ENCODE measurements at places on chromosomes 1 and 21.

DNA sequence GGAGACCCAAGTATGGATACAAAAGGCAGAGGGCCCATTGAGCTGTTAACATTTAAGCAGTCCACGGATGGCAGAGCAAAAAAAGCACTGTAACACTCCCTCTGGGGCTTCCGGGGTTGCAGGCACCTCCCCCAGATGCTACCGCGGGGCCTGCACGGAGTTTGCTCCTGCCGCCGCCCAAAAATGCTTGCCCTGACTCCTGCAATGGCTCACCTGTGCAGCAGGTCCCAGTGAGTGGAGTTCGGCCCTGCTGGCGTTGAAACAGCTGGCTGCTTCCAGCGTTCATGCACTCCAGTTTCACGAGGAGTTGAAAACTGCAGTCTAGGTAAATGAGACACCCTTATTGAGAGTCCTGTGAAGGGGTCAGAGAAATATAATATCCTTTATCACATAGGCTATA lies 832.8 kb downstream of the NCAM2 start:
- no peak for DNase-seq

- DNase-seq = no peak
Observed at GRCh38 chr21:36065497-36066036, 4.3 kb upstream of the CBR1 start.

DNA sequence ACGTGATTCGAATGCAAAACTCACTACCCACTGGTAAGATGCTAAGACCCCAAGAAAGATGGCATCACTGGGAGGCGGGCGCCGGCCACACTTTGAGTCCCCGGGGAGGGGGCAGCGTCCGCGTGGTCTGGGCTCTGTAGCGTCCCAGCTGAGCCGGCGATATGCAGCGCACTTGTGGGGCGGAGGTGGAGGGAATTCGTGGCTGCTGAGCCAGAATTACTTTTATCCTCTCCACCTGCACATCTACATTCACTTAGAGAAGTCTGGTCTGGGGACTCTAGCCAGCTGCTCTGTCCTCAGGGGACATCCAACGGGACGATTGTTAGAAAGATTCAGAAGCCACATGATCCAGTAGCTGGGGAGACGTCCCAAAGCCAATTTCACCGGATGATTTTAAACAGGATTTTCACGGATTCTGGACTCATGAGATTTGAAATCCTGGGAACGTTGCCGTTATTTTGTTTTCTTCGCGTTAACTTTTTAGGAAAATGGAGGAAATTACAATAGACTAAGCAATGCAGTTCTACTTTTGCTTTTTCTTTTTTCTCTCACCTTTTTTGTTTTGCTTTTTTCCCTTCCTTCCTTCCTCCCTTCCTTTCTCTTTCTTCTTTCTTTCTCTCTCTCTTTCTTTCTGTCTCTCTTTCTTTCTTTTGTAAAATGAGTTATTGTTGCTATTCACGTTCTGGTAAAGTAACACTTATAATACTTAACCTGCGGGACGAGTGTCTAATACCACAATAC lies 1.3 kb downstream of the JAM2 start:
- no peak for DNase-seq

- no peak for DNase-seq
Observed at GRCh38 chr1:13781228-13781627, 81.2 kb downstream of the PRDM2 start.

GRCh38 chr1:226491093-226491850 lies 57.3 kb upstream of the STUM start:
- DNase-seq = no peak

DNA sequence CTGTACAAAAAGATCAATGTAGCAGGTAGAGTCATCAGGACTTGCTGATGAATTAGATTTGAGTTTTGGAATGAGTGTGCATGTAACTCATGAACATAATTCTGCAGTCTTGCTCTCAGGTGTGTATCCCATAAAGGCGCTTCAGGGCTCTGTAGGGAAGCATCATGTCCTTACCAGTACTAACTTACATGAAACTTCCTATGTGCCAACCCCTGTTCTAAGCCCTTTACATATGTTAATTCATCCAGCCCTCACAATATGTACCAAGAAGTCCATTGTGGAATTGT lies 2.1 kb upstream of the FCRLB start:
- no peak for DNase-seq

DNA sequence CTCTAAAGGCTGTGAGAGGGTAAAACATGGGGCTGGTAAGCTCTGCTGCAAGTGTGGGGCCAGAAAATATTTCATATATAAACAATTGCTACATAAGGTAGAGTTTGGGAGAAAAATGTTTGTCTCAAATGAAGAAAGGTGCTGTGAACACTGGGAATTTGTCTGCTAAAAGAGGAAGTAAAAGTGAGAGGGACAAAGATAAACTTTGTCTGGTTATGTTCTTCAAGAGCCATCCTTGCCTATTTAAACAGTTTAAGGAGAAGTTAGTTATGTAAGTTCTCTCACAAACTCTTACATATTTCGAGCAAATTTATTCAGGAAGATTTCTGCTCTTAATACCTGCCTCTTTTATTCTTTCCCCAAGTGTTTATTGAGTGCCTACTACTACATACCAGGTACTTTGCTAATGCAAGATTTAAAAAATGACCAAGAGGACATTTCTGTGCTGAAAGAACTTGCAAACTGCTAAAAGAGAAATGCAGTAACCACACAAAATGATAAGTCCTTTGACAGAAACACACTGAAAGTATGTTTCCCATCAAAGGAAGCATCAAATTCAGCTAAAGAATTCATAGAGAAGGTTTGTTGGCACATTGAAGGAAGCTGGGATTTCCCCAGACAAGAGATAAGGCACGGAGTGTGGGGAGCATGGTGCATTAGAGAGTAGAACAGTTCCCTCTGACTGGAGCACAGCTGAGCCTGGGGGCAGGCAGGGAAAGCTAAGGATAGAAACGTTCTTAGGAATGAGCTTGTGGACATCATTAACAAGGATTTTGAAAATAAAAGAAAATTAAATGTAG lies 549.1 kb downstream of the PTBP2 start:
- no peak for DNase-seq

DNA sequence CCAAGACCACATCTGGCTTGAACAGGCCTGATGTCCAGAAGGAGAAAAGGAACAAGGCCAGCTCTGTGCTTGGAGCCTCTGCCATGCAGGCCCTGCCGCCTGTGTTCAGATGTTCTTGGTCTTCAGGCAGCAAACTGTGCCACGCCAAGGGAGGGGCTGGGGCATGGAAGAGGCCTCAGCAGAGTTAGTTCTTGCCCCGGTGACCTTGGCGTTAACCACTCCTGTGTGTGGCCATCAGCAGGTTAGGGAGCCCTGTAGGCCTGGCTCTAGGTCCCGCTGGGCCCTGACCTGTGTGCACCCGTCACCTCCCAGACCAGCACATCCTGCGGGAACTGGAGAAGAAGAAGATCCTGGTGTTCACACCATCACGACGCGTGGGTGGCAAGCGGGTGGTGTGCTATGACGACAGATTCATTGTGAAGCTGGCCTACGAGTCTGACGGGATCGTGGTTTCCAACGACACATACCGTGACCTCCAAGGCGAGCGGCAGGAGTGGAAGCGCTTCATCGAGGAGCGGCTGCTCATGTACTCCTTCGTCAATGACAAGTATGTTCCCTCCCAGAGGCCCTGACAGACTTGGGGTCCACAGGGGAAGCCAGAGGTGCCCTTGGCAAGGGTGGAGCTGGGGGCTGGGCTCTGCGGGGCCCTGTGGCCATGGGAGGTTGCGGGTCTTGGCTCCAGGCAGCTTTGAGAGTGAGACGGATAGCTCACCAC lies 7.1 kb downstream of the ZC3H12A start:
- no peak for DNase-seq

DNA sequence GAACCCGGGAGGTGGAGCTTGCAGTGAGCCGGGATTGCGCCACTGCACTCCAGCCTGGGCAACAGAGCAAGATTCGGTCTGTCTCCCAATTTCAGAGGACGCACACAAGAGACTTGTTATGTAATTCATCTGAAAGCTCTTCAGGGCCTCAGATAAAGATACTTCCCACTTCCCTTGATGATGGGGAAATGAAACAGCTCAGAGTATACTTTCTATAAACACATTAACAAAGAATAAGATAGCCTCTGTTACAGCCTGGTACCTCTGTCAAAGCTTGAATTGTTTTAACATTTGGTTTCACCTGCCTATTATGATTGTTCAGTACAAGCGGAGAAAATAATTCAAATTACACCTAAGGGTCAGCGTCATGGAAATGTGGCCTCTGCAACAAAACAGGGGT lies 622.9 kb upstream of the ADGRL4 start:
- no peak for DNase-seq

DNA sequence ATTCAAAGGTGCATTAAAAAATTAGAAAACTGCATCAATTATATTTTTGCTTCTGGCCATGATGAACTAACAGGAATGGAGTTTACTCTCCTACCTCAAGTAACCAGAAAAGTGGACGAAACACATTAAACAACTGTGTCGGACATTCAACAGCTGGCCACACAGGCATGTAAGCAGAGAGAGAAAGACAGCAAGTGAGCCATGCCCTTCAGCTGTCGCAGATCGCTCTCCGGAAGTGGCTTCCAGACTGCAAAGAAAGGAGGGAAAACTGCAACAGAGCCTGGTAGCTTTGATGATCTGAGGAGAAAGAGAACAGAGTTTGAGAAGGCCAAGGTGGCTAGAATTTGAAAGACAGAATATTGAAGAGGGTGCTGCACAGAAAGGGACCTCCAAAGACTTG lies 557.2 kb downstream of the MATN1 start:
- DNase-seq = peak; percentile 48

DNA sequence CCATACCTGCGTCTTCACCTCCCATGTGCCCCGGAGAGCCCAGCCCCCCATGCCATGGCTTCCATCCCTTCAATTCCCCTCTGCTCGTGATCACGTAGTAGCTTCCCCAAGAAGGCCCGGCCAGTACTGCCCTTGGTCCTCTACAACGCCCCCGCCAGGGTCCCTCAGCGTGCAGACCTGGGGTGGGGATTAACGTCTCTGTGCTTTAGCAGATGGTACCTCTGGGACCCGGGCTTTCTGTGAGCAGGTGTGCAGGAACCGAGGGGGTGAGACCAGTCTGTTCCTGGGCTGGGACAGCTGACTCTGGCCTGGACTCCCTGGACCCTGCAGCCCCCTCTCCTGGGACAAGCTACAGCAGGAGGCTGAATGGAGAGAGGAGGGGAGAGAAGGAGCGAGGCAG lies 1.2 kb downstream of the PLCH2 start:
- DNase-seq = no peak

DNA sequence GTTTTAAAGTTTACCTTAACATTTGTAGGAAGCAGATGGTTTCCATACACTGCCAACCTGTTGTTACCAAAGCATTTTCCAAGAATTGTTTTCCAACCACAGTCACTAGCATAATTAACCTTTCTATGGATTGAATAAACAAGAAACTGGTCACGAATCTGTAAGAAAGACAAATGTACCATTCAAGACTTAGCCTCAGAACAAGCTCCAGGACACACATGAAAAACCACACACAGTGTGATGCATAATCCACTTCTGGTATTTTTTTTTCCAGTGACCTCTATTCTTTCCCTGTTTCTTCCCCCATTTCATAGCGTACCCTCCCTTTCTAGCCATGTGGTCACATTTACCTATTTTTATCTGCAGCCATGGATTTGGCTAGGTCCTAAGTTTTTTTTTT lies 29.6 kb upstream of the C1orf87 start:
- DNase-seq = no peak

DNA sequence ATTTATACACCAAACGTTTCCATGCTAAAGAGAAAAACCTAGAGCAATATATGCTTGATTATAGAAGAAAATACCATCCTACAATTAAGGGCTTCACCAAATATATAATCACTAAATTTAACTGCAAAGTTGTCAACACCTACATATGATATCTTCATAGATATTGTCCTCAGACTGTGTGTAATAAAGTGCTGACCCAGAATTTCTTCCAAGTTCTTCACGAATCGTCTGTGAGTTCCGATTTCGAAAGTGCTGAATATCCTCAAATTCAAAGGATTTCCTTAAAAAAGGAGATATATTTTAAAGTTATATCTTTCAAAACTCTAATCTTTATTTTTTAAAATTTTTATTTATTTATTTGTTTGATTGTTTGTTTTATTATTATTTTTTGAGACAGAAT lies 41.9 kb upstream of the BCAS2 start:
- no peak for DNase-seq

GRCh38 chr1:65457868-65458267 lies 37.4 kb downstream of the LEPR start:
- no peak for DNase-seq

- no peak for DNase-seq
Observed at GRCh38 chr1:117335376-117336086, 31.7 kb upstream of the MAN1A2 start.

DNA sequence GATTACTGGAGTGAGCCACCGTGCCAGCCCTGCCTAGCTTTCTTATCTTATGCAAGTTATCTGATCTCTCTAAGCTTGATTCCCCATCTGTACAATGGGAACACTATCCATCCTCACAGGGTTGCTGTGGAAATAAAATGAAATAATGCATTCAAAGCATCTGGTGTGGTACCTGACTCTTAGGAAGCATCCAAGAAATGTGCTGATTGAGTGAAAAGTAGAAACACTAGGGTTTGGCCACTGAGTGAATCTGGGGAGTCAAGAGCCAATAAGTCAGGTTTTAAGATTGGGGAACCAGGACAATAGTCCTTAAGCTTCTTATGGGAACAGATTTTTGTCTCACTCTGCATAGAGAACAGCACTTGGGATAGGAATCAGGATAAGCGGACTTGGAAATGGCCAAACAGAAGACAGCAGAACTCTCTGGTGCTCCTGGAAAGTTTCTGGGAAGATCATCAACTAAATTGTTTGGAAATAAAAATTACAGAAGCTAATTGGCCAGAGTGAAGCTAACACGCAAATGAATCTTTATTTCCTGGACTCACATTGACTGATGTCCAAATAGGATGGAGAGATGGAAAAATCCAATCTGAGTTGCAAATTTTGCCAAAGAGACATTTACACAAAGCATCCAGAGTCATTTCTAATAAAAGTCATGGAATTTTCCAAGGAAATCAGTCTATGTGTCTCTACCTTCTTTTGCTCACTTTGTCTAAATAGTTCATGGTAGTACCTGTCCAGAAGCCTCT lies 3.3 kb downstream of the PAFAH2 start:
- DNase-seq = no peak

GRCh38 chr21:17416139-17416538 lies 96.7 kb upstream of the CXADR start:
- DNase-seq = no peak

GRCh38 chr1:2961661-2962060 lies 59.6 kb upstream of the ACTRT2 start:
- no peak for DNase-seq

GRCh38 chr1:14728516-14728915 lies 130.0 kb downstream of the KAZN start:
- DNase-seq = no peak

DNA sequence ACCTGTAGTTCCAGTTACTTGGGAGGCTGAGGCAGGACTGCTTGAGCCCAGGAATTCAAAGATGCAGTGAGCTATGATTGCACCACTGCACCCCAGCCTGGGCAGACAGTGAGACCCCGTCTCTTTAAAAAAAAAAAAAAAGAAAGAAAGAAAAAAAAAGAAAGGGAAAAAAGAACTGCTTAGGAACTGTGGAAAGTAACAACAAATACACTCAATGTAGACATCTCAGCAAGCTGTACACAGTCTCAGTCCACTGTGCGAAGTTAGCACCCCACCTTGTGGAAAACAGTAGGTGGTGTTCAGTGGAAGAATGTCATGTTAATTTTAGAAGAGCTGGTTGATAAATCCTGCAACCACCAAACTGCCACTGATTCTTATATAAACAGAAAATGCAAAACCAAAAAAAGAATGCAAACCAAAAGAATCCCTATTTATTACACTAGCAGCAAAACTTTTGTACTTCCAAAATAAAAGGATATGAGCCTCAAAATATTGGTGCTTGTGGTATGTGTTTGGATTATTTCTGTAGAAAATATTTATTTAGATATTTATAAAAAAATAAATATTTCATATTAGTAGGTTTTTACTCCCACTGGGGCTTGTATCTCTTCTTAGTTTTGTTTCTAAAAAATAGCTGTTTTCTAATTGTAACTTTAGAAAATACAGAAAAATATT lies 31.1 kb downstream of the ALG14 start:
- DNase-seq = peak; percentile 87

All from left lung (tissue), 14 donors.